ENCODE measurements at places on chromosomes 3 and 15.

GRCh38 chr15:87846746-87847145 lies 409.8 kb downstream of the NTRK3 start:
- no peak for DNase-seq

- DNase-seq: no peak
Observed at GRCh38 chr3:185519021-185519420, 20.2 kb upstream of the TMEM41A start.

DNA sequence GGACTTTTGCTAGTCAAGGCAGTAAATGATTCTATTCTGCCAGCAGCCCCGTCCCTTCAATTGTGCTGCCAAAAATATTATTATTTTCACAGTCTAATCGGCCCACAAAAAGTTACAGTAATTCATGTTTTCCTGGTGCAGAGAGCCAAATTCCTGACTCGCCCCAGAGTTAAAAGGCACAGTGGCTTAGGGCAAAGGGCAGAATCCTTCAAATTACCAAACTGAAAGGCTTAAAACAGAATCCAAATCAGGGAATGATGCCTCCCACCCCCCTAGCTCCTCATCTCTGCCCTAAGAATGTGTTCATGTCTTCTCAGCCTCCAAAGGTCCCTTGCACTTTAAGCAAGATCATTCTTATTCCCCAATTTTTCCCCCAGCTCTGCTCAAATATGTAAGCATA lies 477.8 kb upstream of the PROK2 start:
- no peak for DNase-seq

DNA sequence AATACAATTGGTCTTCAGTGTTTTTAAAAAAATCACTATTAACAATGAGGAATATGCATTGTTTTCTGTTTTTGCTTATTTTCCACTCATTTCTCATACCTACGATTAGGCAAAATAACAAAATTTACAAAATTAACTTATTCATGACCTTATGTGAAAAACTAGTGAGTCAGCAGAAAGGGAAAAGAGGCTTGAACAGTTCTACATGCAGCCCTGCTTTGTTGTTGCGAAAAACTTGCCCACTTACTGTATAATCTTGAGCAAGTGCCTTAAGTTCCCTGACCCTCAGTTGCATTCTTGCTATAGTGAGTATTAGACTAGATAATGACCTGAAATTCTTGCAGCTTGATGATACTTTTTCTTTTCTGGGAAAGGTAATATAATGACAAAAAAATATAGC lies 551.1 kb upstream of the BCHE start:
- no peak for DNase-seq

GRCh38 chr3:119681279-119681678 lies 4.1 kb upstream of the COX17 start:
- DNase-seq: no peak

DNA sequence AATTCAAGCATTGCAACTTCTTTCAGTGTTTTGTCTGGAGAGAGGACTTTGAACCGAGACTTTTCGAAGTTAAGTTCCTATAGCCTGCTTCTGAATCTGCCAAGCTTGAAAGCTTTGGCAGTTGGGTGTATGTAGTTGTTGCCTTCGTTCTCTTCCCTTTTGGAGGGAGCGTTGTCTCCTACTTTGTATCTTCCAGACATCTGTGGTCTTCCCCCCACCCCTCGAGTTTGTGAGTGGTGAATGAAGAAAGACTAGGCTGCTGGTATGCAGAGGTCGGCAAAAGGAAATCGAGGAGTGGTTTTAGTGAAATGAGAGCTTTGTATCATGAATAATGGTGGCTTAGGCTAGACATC lies 1.3 kb downstream of the CTNNB1 start:
- no peak for DNase-seq

- peak; percentile 68 for DNase-seq
Observed at GRCh38 chr15:40941528-40942336, 11.5 kb upstream of the CHAC1 start.

DNA sequence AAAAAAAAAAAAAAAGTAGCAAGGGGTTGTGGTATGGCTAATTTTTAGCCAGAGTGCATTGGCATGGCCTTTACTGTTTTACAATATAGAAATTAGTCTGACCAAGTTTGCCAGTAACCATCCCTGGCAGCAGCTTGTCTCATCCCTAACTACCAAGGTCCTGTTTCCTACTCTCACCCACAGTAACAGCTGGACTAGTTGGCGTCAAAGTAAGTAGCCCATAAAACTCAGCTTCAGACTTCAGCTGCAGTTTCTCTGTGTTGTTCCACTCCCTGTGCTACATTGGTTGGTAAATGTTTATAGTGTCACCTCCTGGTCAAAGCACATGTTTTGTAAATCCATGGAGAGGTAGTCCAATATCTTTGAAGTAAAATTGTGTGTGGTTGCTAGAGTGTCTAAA lies 691.3 kb downstream of the ZPLD1 start:
- no peak for DNase-seq

DNA sequence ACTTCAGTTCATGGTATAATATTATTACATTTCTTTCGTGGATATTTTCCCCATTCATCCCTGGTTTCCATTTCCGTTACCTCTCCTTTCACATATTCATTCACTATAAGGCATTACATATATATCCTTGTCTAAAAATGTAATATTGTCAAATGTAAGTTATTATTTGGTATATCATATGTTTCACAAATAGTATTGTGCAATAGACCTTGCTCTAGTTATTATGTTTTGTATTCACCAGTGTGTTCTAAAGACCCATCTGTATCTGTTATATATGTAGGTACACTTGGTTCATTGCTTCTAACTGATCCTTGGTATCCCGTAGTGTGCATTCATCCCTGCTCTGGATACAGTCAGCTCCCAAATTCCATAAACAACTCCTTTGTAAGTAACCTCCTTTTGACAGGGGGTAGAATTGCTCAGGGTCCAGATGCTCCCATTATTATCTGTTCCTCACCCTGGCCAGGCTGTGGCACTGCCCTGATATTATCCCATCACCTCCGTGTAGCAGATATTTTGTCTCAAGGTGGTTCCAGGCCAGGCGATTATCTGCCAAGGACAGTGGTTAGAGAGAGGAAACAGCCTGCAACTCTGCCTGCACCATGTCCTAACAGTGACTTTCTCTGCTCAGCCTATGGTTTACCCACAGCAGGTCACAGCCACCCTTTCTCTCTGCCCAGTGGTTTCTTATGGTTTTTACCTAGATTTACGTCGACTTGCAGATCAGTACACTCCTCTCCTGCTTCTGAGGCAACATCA lies 29.2 kb downstream of the PAQR9 start:
- no peak for DNase-seq

DNA sequence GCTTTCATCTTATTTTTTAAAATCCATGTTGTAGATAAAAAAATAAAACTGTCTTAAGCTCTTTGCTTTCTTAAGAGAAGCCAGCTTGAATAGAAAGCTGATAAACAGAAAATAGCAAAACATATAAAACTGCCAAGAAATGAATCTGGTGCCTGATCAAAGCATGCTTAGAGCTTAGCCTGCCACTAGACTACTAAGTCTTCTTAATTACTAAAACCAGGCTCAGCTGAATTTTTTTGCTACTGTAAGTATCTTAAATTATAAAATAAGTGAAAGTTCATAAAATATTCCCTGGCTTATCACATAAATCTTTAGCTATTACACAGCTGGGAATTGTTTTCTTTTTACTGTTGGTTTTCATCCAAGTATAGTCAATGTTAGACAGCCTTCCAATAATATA lies 803.9 kb downstream of the DIPK2A start:
- no peak for DNase-seq

- no peak for DNase-seq
Observed at GRCh38 chr3:73894474-73895213, 269.9 kb upstream of the PDZRN3 start.

DNA sequence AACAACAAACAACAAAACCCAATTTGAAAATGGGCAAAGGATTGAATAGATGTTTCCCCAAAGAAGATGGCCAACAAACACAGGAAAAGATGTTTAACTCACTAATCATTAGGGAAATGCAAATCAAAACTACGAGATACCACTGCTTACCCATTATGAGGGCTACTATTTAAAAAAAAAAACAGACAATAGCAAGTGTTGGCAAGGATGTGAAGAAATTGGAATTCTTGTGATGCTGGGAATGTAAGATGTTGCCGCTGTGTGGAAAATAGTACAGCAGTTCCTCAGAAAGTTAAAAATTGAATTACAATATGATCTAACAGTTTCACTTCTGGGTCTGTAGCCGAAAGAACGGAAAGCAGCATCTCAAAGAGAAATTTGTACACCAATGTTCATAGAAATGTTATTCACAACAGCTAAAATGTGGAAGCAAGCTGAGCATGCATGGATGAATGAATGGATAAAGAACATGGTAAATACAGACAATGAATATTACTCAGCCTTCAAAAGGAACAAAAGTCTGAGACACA lies 121.9 kb downstream of the CHSY1 start:
- DNase-seq: no peak

- peak; percentile 22 for DNase-seq
Observed at GRCh38 chr3:25448750-25449692, 21.0 kb downstream of the RARB start.

DNA sequence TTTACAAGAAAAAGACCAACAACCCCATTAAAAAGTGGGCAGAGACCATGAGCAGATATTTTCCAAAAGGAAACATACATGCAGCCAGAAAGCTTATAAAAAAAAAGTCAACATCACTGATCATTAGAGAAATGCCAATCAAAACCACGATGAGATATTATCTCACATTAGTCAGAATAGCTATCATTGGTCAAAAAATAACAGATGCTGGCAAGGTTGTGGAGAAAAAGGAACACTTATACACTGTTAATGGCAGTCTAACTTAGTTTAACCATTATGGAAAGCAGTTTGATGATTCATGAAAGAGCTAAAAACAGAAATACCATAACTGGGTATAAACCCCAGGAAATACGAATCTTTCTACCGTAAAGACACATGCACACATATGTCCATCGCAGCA lies 76.3 kb downstream of the SUCNR1 start:
- DNase-seq: no peak

DNA sequence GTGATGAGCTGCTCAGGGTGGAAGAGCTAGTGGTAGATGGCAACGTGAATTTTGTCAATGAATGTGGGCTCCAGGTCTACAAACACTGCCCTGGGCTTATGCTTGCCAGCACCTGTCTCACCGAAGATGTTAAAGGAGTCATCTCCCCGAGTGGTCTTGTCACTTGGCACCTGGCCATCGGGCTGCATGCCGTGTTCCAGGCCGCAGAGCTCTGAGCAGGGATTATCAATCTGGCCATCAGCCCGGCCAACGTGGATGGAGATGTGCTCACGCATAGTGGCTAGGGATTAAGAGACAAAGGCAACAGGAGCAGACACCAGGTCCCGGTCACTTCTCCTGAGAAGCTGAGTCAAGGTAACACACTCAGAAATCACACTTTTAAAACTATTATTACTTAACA lies 54.8 kb upstream of the ACTC1 start:
- DNase-seq: peak; percentile 57

DNA sequence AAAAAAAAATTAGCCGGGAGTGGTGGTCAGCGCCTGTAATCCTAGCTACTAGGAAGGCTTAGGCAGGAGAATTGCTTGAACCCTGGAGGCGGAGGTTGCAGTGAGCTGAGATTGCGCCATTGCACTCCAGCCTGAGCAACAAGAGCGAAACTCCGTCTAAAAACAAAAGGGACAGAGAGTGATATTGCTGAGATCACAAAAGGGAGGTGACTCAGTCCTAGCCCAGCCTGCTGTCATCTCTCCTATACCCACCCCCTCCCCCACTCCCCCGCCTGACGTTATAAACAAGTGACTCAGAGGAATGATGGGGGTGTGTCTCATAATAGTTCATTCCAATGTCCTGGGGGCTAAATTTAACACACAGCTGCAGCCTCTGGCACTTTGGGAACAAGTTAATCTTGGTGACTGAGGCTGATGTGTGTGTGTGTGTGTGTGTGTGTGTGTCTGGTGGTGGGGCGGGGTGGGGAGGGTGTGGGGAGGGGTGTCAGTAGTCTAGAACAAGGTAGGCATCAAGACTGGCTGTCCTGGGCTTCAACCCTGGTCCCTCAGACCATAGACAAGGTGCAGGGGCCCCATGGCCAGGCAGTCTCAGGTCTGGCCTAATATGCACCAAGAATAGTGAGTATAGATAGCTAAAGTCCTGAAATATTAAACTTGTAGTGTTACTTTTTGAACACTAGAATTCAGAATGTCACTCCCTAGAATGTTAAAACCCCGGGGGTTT lies 1.3 kb upstream of the KLHL40 start:
- DNase-seq: peak; percentile 17

- DNase-seq: no peak
Observed at GRCh38 chr3:4821975-4822374, 157.3 kb upstream of the BHLHE40 start.

- DNase-seq: peak; percentile 79
Observed at GRCh38 chr3:122679085-122679881, 1.4 kb upstream of the PARP14 start.

GRCh38 chr3:71397046-71397445 lies 186.5 kb downstream of the FOXP1 start:
- peak; percentile 23 for DNase-seq

- DNase-seq: no peak
Observed at GRCh38 chr15:60009124-60009960, 5.2 kb downstream of the FOXB1 start.

DNA sequence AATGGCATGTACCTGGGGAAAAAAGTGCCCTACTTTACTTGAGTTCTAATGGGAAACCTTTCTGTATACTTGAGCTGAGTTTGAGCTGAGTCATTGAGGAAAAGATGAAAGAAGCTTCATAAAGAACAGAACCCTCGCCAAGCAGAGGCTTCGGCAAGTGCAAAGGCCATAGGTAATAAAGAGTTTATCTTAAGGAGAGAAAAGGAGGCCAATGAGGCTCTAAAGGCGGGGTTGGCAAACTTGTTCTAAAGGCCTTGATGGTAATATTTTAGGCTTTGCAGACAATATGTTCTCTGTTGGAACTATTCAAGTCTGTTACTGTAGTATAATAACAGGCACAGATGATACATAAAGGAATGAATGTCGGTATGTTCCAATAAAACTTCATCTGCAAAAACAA lies 17.6 kb upstream of the TRAT1 start:
- DNase-seq: no peak

DNA sequence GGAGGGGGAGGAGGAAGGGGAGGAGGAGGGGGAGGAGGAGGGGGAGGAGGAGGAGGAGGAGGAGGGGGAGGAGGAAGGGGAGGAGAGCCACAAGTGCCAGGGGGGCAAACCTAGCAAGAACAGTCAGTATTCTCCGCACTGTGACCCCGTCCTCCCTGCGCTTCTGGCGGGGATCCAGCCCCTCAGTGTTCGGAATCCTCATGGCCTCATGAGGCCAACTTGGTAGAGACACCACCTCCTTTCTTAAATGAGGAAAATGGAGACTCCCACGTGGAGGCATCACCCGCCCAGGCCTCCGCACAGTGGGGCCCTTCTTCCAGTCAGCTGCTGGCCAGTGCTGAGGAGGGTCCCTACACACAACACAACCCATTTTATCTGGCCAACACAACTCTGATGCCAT lies 163.4 kb downstream of the XXYLT1 start:
- no peak for DNase-seq

- no peak for DNase-seq
Observed at GRCh38 chr3:33687406-33688010, 30.5 kb downstream of the CLASP2 start.

All from SHP77 (cell line).